EL (cell line): ENCODE measurements at places on chromosomes 7 and 10.

GRCh38 chr7:130734815-130735716 is 1.1 kb upstream of the KLF14 start:
- no peak for DNase-seq

GRCh38 chr7:128318691-128319090 is 25.0 kb downstream of the RBM28 start:
- no peak for DNase-seq

DNA sequence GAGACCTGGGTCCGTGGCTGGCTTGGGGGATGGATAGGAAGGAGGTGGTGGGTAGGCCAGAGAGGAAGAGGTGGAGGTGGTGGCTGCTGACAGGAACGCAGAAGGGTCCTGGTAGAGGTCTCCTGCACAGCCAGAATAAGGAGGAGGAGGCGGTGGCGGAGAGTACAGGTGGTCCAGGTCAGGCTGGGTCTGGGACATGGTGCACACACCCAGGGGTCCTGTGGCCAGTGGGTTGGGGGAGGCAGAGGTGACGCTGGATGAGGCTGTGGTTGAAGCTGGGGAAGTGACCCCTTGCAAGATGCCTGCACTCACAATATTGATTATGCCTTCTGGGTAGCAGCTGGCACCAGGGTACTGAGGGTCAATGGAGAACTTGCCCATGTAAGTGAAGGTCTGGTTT is 2.2 kb downstream of the EGR2 start:
- no peak for DNase-seq

DNA sequence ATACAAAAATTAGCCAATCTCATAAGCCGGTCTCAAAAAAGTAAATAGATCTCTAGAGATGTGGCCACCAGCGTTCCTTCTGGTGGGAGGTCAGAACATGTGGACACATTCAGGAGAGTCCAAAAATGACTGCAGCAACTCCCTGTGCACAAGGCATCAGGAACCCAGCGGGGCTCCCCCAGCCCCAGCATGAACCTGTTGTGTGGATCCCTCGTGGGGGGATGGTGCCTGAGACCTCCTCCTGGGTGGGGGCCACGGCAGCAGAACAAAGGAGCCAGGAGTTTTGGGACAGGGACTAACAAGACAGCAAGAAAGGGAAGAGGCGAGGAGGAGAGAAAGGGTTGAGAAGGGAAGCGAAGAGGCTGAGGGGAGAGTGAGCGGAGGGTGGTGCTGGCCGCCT is 121.8 kb downstream of the WDR37 start:
- no peak for DNase-seq

GRCh38 chr7:67407392-67408071 is 410.9 kb downstream of the TYW1 start:
- DNase-seq: no peak

GRCh38 chr10:69662901-69663300 is 32.9 kb downstream of the FAM241B start:
- DNase-seq: no peak

- DNase-seq: no peak
Measured at GRCh38 chr7:3710122-3710521, 409.1 kb downstream of the SDK1 start.

DNA sequence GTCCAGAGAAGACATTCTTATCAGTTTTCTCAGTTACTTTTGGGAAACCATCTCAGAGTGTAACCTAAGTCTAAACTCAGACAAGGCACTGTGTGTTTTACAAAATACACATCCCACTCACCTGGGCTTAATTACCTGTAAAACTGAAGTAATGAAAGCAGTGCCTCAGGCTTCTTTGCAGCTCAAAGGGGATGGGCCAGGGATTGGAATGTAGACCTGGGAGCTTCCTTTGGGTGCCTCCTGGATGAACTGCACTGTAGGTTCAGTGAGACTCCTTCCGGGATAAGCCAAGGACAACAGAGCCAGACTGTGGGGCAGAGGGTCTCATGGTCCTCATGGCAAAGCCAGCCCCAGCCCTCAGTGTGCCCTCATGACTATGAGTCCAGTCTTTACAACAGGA is 672.4 kb upstream of the GALNT17 start:
- DNase-seq: no peak

DNA sequence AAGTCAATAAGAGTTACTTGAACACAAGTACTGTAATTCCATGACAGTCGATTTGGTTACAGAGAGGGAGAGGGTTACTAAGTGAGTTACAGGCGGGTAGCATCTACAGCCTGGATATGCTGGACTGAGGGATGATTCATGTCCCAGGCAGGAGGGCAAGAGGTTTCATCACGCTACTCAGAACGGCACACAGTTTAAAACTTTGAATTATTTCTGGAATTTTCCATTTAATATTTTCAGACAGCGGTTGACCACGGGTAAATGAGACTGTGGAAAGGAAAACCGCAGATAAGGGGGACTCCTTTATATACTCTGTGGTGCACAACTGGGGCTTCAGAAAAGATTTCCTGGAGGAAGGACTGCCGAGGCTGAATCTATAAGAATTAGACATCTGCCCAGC is 25.7 kb upstream of the LRRC4 start:
- DNase-seq: peak; percentile 91

GRCh38 chr10:111249925-111250324 is 173.1 kb downstream of the ADRA2A start:
- no peak for DNase-seq

DNA sequence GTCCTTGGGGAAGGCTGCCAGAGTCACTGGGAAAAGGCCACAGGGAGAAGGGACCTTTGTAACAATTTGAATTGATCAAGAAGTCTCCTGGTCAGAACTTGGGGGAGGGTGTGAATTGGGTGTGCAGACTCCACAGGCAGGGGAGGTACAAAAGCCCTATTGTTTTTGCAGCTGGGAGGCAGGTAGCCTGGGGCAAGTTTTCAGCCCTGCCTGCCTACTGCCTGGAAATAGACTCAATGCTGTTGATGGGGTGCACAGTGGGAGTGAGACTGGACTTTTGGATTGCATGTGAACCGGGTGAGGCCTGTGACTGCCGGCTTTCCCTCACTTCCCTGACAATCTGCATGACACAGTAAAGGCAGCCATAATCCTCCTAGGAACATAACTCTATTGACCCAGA is 947.0 kb downstream of the REEP3 start:
- no peak for DNase-seq

DNA sequence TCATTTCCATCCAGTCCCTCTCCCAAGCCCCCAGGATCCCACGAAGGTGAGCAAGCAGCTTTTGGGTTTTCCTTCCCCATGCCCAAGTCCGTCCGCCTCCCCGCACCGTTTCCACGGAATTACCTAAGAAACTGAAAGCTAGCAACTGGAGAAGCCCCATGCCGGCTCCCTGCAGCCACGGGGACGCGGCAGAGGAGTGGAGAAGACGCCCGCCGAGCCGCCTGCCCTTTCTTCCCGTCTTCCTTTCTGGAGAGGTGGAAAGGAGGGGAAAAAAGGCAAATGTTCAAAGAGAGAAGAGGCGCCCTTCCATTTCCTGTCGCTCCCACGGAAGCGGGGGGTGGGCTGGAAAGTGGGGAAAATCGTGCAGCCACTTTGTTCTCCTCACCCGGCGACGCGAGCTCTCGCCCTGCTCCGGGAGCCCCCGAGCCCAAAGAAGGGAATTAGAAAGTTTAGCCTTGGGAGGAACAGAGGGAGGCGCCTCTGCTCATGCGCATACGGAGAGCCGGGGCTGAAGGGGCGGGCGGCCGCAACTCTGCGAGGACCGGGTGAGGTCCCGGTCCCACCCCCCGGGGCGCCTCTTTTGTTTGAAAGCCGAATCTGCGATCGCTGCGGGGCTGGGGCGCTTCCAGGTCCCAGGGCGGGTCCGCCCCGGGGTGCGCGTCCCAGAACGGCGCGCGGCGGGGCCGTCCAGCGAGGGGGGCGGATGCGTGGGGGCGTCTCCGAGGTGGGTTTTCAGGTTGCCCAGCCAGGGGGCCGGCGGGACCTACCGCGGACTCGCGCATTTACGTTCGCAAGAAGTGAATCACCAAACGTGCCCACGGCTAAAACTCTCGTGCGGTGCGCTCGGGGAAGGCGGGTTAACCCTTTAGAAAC is at the start of gene LAMB1:
TSS of gene LAMB1 (minus strand) at position 436 of the 873 bp plus-strand sequence. CDS start at position 160, 276 bp downstream.
- DNase-seq: peak; percentile 76

DNA sequence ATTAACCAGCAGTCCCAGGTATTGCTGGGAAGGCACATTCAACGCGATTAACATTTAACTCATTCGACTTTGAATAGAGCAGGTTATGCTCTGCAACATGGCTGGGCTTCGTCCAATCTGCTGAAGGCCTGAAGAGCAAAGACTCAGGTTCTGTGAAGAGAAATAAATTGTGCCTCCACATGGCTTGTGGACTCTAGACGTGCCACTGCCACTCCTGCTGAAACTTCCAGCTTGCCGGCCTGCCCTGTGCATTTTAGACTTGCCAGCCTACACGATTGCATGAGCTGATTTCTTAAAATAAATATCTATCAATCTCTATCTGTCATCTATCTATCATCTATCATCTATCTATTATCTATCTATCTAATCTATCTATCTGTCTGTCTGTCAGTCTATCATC is 138.0 kb downstream of the WDR37 start:
- DNase-seq: no peak

DNA sequence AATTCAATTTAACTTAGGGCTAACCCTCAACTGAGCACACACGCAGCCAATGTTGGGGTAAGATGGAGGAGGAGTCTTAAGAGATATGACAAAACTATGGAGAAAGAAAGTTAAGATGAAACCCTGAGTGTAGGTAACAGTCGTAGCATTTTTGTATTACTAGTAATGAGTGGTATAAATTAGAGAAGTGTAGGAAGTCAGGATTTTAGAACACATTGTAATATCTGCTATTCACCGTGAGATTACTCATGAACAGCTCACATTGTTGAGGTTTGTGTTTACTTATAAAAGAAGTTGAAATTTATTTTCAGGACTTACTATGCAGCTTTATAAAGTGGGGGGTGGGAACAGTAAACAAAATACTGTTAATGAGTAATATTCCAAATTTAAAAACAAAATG is 107.2 kb downstream of the ARHGAP21 start:
- peak; percentile 7 for DNase-seq

- DNase-seq: no peak
Measured at GRCh38 chr7:117195361-117196029, 127.4 kb downstream of the WNT2 start.

- no peak for DNase-seq
Measured at GRCh38 chr10:11712744-11713143, 29.4 kb upstream of the ECHDC3 start.

GRCh38 chr10:51389415-51390321 is 309.7 kb downstream of the CSTF2T start:
- DNase-seq: peak; percentile 97

DNA sequence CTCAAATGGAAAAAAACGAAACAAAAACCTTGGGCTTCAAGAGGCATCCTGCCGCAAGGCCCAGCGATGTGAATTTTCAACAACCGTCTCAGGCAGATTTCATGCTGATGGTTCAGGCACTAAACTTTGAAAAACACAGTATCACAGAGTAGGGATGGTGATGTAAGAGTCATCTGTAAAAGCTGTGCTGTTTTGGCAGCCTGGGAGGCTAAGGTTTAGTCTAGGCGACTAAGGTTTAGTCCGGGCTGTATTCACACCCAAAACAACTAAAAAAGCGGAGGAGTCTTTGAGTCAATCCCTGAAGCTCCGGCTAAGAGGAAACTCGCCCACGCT is 420 bp upstream of the MINPP1 start:
- no peak for DNase-seq

GRCh38 chr10:10629512-10629911 is 388.2 kb upstream of the CELF2 start:
- no peak for DNase-seq

- DNase-seq: no peak
Measured at GRCh38 chr10:29486433-29486832, 148.3 kb downstream of the SVIL start.

DNA sequence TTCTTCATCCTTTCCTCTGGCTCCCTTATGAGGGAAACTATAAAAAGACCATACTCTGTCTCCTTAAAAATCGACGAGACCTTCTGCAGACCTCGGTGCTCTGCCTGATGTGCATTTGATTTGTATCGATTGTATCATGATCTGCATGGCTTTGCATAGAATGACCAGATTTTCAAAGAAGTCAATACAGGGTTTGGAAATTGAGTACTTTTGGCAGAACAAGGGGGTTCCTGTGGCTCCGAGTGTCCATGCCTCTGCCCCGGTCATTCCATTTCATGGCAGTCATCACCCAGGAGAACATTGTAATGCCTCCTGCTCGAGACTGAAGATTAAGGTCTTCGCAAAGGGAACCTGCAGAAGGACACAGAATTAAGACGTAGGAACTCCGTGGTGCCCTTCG is 685 bp downstream of the CASP2 start:
- DNase-seq: peak; percentile 31

DNA sequence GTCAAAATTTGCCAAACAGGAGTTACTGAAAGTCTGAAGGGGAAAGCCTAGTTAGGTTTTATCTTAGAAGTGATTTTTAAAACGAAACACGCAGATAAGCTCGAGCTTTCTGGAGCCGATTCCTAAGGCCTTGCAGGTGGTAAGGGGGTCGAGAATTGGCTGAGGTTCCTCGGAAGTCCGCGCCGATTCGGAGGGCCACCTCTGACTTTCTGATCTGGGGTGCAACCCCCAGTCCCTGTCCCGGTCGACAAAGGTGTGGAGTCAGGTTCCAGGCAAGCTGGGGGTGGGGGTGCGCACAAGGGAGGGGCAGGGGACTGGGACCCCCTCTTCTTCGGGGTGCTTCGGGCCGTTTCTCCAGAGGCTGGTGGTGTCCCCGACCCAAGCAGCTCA is 701 bp upstream of the CUL1 start:
- no peak for DNase-seq

DNA sequence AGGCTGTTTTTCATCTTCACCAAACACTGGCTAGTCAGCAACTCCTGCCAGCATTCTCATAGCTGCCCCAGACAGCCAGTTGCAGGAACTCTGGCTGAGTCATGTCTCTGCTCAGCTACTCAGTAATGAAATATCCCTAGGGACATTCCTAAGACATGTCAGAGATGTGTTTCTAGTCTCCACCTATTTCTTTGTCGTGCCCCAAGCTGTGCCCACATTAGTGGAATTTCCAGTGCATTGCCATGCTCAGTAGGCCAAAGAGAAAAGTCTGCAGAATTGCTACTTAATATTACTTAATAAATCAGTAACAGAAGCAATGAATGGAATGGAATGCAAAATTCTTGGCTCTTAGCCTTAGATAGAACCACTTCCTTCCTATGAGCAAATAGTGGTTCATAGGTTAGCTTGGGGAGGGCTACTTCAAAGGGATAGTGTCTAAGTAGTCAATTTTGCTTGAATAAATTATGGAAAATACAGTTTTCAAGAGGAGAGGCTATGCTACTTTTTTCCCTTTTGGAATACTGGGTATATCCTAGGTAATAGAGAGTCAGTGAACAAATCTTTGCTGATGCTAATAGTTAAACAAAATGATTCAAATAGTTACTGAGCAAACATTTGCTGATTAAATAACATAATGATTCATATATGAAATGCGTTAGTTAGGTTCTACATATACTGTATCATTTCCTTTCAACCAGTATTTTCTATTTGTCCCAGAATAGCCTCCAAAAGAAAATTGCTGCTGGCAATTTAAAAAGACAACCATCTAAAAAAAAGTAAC is 23.6 kb upstream of the SEMA3C start:
- peak; percentile 98 for DNase-seq

DNA sequence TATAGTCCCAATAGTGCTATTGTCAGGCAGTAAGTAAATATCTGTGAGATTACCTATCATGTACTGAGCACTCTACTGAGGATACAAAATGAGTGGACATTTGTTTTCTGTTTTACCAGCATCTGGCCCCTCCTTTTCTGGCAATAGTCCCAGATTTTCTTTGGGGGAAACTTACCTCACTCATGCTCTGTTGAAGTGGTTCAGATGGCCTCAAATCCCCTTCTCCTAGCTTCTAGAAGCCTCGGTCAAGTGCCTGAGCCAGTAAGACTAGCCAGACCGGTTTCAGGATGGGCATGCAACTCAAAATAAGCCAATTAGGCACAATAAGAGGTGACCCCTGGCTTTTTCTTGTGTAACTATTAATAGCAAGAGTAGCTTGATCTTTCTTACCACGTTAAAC is 19.7 kb downstream of the TRDMT1 start:
- peak; percentile 14 for DNase-seq
